Activated gamma-delta T cell treated with anti-CD3 and anti-CD28 coated beads, Interleukin-2, amount 50 U/mL, for 16 hours (primary cell): ENCODE measurements at places on chromosomes 1 and 21.

- no peak for DNase-seq
These were observed 12.8 kb downstream of the CACHD1 start for GRCh38 chr1:64482720-64483119.

DNA sequence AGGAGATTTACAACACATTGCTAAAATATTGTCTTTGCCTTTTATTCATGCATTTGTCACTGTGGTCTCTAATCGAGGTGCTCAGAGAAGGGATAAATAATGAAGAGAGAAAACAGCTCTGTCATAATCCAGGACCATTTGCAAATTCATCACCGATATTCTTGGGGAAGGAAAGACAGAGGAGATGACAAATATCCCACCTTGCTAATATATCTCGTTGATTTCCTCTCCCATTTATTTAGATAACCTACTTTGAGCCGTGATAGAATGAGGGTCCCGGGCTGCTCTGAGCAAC is 86.9 kb downstream of the PRDM16 start:
- DNase-seq = no peak

GRCh38 chr1:222876182-222876581 is 61.3 kb downstream of the DISP1 start:
- no peak for DNase-seq

DNA sequence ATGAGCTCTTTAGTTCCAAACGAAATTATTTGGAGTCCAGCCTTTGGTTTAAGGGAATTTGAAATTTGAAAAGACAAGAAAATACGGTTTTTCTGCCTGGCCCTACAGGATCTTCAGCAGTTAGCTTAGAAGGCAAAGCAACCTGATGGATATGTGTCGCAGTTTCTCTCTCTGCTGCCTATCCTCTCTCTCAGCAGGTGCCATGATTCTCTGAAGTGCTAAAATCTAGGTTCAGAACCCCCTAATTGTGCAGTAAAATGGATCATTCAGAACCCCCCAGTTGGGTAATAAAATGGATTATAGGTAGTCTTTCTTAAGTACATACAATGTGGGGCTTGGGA is 446 bp upstream of the DEPDC1 start:
- DNase-seq = no peak

DNA sequence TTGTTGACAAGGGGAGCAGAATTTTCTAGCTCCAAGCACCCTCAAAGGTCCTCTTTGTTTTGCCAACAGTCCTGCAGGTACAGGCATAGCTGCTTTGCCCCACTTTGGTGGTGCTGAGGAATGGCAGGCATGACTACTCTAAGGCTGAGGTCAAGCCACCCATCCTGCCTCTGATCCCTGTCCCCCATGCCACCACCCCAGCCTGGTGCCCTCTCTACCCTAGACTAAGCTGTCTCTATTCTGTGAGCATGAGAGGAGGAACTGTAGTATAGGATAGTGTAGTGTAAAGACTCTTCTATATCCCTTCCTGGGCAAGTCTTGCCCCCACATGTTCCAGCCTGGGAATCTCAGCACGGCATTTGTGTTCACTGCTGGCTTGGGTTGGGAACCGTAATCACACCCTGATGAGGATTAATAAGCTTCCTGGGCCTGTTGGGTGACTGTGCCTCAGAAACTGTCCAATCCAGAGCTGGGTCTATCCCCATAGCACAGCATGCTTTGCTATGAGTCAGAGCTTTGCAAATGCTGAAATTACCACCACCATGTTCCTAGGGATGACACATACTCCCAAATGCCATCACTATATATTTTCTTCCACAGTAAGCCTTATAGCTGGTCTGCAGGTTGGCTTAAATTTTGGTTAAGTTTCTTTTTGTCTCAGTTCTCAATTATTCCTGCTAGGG is 105.7 kb upstream of the PPP2R5A start:
- DNase-seq = no peak

- no peak for DNase-seq
These were observed 32.2 kb downstream of the RNF220 start for GRCh38 chr1:44437107-44437716.

DNA sequence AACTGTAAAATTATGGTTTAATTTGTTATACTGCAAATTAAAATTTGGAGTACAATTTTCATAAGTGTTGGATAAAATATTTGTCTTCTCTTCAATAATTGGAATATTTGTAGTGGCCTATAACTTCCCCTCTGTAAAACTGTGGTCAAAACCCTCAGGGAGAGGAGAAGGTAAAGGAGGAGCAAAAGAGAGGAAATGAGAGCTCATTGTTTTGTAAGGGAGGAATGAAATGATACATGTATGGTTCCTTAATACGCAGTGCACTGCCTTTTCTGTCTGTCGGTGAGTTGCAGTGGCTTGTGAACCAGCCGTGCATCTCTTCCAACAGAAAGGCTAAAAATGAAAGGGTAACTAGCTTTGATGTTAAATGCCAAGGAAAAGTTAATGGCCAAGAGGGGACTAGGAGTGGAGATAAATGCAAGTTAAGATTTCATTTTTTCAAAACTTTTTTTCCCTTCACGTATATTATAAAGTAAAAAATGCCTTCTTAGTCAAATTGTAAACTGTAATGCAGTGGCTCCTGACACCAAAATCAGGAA is 26.4 kb downstream of the LRRC8D start:
- DNase-seq = no peak

GRCh38 chr1:208251911-208252835 is 8.0 kb upstream of the PLXNA2 start:
- DNase-seq = no peak

GRCh38 chr1:108845991-108846390 is 10.9 kb downstream of the AKNAD1 start:
- no peak for DNase-seq

DNA sequence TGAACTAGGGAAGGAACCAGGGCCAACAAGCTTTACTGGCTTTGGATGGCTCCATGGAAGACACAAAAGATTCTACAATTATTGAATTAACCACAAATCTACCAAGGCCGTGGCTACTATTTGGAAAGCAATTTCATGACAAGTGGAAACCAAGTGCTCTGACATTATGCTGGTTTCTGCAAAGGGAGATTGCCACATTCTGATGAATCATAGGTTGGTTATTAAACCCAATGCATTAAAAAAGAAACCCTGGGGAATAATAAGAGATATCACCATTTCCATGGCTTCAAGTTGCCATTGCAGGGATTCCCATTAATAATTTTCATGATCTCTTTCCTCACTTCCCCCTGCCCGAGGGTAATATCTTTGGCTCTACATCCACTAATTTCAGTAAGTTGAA is 359.2 kb upstream of the NCAM2 start:
- DNase-seq = no peak

DNA sequence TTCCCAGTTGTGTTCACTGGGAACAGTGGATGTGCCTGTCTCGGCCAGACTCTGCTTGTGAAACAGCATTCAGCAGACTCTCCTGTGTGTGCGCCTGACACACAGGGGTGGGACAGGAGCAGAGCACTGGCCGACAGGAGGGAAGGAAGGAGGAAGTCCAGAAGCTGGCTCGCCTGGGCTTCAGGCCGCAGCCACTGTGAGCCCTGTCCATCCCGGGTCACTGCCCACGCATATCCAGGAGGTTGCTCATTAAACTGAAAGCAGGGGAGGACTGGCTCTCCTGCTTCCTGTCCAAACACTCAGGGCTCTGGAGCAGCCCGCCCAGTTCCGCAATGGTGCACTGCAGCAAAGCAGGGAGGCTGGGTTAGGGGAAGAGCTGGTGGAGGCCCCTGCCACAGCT is 218.7 kb upstream of the VAMP3 start:
- no peak for DNase-seq

- no peak for DNase-seq
These were observed 54.3 kb upstream of the C1orf198 start for GRCh38 chr1:230922620-230923019.

GRCh38 chr1:23475134-23475628 is 8.8 kb downstream of the ASAP3 start:
- no peak for DNase-seq

DNA sequence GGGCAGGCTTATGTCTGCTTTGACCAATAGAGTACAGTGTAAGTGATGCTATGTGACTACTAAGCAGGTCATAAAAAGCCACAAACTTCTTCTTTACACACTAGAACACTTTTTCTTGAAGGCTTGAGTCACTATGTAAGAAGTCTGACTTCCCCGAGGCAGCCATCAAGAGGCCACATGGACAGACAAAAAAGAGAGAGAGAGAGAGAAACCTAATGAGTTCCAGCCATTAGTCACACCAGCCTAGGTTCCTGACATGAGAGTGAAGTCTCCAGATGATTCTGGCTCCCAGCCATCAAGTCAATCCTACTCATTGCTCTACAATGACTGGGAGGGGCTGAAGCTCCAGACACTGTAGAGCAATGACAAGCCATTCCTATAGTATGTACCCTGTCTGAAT is 101.4 kb downstream of the LHX9 start:
- no peak for DNase-seq

GRCh38 chr1:19892129-19892528 is 9.9 kb downstream of the OTUD3 start:
- DNase-seq = no peak

DNA sequence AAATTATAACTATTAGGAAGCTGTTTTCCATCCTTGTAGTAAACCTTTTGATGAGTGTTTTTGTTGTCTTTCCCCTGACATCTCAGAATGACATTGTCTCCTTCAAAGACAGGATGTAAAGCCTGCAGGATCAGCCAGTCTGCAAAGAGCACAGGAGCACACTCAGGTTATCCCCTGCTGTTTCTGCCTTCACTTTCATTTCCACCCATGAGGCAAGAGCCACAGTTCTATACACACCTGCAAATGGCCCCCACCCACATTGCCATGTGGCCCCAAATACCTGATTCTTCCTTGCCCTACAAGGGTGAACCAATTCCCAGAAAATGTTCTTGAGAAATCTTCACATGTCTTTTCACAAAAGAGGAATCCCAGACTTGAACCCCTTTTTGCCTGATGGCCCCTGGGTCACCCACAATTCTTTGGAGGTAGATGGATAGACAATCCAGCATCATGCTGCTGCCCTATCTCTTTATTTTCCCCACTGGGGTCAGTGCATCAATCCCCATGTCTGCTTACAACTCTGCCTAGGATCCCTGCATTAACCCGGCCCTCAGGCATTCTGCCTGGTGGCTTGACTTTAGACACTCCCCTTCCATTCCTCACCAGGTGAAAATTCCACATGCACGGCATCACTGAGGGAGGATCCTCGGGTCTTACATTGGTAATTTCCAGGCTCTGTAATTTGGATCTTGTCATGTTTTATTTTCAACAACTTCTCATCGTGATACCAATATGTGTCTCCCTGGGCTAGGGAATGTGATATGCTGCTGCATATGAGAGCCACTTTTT is 2.6 kb downstream of the FCRL3 start:
- no peak for DNase-seq

DNA sequence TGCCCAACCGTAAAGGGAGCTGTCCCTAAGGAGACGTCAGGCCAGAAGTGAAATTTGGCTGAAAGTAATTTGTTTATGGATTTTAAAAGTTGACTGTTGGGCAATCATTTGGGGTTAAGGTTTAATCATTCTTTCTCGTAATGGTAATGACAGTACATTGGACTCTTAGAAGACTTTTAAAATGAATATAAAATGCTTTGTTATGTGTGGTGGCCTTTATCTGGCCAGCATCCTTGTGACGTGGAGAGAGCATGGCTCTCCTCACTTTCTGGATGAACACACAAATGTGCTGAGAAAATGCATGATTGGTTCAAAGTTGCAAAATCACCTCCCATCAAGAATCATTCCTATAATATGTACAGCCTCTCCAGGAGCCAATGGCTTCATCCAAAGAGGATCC is 160.2 kb downstream of the DHRS3 start:
- no peak for DNase-seq

DNA sequence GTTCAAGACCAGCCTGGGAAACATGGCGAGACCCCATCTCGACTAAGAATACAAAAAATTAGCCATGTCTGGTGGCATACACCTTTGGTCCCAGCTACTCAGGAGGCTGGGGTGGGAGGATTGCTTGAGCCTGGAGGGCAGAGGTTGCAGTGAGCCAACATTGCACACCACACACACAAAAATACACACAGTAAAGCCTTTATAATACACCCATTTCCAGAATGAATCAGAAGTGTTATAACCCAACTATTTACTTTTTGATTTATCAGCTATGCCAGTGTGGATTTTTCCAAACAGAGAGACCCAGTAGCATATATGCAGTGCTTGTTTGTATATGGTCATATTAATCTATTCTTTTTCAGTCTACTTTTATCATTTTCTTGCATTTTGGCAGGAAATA is 200.1 kb downstream of the ZP4 start:
- no peak for DNase-seq

DNA sequence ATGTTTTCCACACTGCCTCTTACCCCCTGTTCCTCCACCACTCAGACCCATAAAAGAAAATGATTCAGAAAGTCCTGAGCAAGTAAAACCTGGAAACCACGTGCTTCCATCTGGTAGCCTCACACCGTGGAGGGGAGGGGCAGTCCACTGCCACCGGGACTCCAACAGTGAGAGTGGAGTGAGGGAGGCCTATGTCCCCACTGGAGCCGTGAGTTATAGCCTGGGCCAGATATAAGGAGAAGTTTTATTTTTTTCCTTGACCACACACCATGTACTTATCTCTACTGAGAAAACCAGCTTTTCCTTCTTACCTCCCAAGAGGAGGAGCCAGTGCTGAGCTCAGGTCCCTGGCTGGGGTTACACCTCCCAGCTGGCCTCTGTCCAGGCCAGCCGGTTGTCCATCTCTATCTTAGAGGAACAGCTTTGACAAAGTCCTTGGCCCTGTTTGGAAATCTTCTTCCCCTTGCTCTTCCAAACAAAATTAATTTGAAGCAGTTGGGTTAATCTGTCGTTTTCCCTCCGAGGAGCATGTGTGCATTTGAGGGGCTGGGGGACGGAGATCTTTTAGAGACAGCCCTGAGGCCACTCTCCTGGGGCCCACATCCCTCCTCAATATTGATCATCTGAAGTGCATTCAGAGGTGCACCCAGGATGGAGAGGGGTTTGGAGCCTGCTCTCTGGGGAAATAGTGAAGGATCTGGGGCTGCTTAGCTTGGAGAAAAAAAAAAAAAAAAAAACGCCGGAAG is 49.1 kb upstream of the SERBP1 start:
- no peak for DNase-seq

GRCh38 chr21:31917108-31917507 is 44.3 kb downstream of the HUNK start:
- DNase-seq = no peak

DNA sequence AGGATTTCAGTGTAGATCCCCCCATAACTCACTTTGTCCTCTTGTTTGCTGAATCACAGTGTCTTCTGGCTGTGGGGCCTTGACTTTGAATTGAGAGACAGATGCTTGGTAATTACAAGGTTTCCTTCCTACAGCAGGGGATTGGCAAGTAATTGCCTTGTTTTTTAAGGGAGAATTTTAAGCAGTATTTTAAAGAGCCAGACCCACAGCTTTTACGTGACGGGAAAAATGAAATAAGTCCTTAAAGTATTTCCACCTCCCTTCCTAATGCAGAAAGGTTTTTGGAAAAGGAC is 41.0 kb downstream of the PGBD5 start:
- no peak for DNase-seq

DNA sequence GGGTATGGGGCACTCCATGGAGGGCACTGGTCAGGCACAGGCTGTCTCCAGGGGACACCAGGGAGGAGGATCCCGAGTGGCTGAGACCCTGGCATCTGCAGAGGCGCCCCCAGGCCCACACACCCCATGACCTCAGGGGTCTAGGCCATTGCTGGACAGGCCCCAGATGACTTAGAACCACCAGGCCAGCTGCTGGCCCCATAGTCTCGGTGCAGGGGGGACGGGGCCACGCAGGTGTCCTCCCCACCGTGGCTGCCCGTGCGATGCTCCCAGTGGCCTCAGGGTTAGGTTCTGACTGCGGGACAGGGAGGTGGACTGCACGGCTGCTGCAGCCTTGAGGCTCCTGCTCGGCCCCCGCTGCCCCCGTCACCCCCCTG is 44.0 kb downstream of the MORN1 start:
- DNase-seq = no peak

GRCh38 chr1:207883660-207884250 is 27.2 kb downstream of the CD34 start:
- no peak for DNase-seq
